ENCODE measurements at places on chromosomes 1 and 21. TPM values are rescaled to one million over a fixed set of nuclear protein-coding genes. Genes with fewer than 3 reads are reported as not detected.

- no peak overlapping the region for H3K4me3 ChIP-seq
- H3K36me3 ChIP-seq, result no peaks in the 10 kb centered on the region
- H3K4me1 ChIP-seq, result peaks cover 19% of the 10 kb centered on the region
- H3K27me3 ChIP-seq, result no peaks in the 10 kb centered on the region
- no peak for DNase-seq
- no peak overlapping the region for H3K27ac ChIP-seq
These were observed 40.0 kb upstream of the PRELP start for GRCh38 chr1:203435615-203436014.

DNA sequence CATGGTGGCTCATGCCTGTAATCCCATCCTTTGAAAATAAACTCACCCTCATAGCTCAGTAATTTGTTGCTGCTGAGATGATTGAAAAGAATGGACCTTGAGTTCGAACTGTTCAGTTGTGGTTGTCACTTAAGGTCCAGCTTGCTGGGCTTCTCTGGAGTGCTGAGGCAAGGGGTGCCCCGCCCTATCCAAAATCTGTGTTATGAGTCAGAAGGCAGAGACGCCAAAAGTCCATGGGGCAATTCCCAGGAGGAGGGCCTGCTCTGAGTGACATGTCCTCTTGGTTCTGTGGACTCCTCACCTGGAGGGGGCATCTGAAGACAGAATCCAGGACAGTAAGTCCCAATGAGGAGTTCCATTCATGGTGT is 64.8 kb downstream of the MYOM3 start:
- peaks cover 29% of the 10 kb centered on the region for H3K4me1 ChIP-seq
- no peak overlapping the region for H3K4me3 ChIP-seq
- DNase-seq, result no peak
- no peaks in the 10 kb centered on the region for H3K36me3 ChIP-seq
- H3K27ac ChIP-seq, result peak overlapping the region; percentile 68
- no peaks in the 10 kb centered on the region for H3K27me3 ChIP-seq

- no peak overlapping the region for H3K4me3 ChIP-seq
- no peaks in the 10 kb centered on the region for H3K27me3 ChIP-seq
- H3K27ac ChIP-seq, result peak overlapping the region; percentile 52
- no peaks in the 10 kb centered on the region for H3K36me3 ChIP-seq
- H3K4me1 ChIP-seq, result peaks cover 27% of the 10 kb centered on the region
- DNase-seq, result no peak
These were observed 22.2 kb downstream of the SLC2A1 start for GRCh38 chr1:42936309-42937078.

- H3K4me3 ChIP-seq, result no peak overlapping the region
- H3K27ac ChIP-seq, result no peak overlapping the region
- peaks cover 13% of the 10 kb centered on the region for H3K4me1 ChIP-seq
- H3K36me3 ChIP-seq, result no peaks in the 10 kb centered on the region
- no peaks in the 10 kb centered on the region for H3K27me3 ChIP-seq
These were observed 44.7 kb downstream of the CDC42BPA start for GRCh38 chr1:227273557-227273956.

DNA sequence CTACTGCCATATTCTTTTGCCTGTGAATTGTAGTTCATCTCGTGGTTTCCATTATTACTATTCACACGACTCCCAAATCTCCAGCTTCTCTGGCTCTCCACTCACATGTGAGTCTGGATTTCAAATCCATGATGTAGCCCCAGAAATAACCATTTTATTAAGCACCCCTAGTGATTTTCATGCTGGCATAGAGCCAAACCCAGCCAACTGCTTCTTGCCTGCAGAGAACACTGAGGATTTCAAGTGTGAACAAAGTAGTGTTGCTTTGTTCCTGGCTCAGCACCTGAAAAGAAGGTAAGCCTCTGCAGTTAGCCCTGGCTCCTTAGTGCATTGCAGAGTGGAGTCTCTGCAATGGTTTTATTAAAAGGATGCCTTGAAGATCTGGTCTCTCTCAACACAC is 25.9 kb downstream of the UTP25 start:
- no peaks in the 10 kb centered on the region for H3K4me1 ChIP-seq
- H3K27ac ChIP-seq, result no peak overlapping the region
- no peaks in the 10 kb centered on the region for H3K27me3 ChIP-seq
- H3K4me3 ChIP-seq, result no peak overlapping the region

GRCh38 chr1:233512538-233512937 is 101.4 kb upstream of the KCNK1 start:
- no peaks in the 10 kb centered on the region for H3K36me3 ChIP-seq
- peak; percentile 45 for DNase-seq
- H3K27ac ChIP-seq, result no peak overlapping the region

- H3K27me3 ChIP-seq, result no peaks in the 10 kb centered on the region
- H3K4me1 ChIP-seq, result peaks cover 5% of the 10 kb centered on the region
- no peaks in the 10 kb centered on the region for H3K36me3 ChIP-seq
- H3K4me3 ChIP-seq, result no peak overlapping the region
- DNase-seq, result no peak
These were observed 441.6 kb downstream of the PLPP3 start for GRCh38 chr1:56137521-56138505.

- H3K36me3 ChIP-seq, result no peaks in the 10 kb centered on the region
- DNase-seq, result no peak
- peaks cover 10% of the 10 kb centered on the region for H3K4me1 ChIP-seq
- no peaks in the 10 kb centered on the region for H3K27me3 ChIP-seq
- H3K4me3 ChIP-seq, result no peak overlapping the region
These were observed 517.2 kb upstream of the B3GALT2 start for GRCh38 chr1:193703655-193704054.

DNA sequence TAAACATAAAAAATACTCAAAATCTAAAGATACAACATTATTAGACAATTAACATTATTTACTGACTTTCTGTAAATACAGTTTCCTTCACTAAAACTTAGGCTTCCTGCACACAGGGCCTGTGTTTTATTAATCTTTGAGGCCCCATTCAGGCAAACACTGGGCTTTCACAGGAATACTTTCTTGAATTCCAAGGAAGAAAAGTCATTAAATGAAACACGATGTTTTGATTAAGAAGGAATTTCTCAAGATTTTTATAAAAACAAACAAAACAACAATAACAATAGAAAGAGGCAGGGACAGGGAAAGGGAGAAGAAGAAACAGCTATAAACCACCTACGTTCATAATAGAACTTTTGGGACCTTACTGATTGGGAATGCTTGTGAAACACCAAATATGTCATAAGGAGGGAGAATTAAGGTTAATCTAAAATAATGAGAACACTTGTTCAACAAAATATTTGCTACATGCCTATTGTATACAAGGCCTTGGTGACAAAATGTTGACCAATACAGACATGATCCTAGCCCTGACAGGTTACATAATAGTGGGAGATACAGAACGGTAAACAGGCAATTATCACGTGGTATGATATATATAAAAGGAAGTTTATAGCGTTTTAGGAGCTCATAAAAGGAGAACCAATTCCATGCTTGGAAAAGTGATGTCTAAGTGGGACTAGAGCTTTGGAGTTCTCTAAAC is 3.6 kb downstream of the DDAH1 start:
- peaks cover 23% of the 10 kb centered on the region for H3K4me1 ChIP-seq
- H3K36me3 ChIP-seq, result no peaks in the 10 kb centered on the region
- no peak overlapping the region for H3K4me3 ChIP-seq
- no peaks in the 10 kb centered on the region for H3K27me3 ChIP-seq
- H3K27ac ChIP-seq, result no peak overlapping the region
- no peak for DNase-seq

GRCh38 chr1:183702087-183702812 is 49.1 kb upstream of the APOBEC4 start:
- DNase-seq, result no peak
- H3K27me3 ChIP-seq, result no peaks in the 10 kb centered on the region
- H3K27ac ChIP-seq, result no peak overlapping the region
- no peaks in the 10 kb centered on the region for H3K36me3 ChIP-seq

DNA sequence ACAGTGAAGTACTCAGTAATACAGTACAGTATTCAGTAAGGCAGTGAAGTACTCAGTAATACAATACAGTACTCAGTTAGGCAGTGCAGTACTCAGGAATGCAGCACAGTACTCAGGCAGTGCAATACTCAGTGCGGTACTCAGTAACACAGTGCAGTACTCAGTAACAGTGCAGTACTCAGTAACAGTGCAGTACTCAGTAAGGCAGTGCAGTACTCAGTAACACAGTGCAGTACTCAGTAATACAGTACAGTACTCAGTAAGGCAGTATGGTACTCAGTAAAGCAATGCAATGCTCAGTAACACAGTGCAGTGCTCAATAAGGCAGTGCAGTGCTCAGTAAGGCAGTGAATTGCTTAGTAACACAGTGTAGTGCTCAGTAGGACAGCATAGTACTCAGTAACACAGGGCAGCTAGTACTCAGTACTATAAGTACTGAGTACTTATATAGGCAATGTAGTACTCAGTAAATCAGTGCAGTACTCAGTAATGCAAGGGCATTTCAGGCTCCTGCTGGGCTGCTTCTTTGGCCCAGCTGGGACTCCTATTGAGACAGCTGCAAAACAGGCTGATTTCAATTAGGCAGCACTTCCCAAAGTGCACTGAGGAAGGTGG is 411.3 kb downstream of the DISC1 start:
- H3K4me3 ChIP-seq, result no peak overlapping the region
- peak; percentile 72 for DNase-seq
- no peak overlapping the region for H3K27ac ChIP-seq
- no peaks in the 10 kb centered on the region for H3K27me3 ChIP-seq
- no peaks in the 10 kb centered on the region for H3K36me3 ChIP-seq

DNA sequence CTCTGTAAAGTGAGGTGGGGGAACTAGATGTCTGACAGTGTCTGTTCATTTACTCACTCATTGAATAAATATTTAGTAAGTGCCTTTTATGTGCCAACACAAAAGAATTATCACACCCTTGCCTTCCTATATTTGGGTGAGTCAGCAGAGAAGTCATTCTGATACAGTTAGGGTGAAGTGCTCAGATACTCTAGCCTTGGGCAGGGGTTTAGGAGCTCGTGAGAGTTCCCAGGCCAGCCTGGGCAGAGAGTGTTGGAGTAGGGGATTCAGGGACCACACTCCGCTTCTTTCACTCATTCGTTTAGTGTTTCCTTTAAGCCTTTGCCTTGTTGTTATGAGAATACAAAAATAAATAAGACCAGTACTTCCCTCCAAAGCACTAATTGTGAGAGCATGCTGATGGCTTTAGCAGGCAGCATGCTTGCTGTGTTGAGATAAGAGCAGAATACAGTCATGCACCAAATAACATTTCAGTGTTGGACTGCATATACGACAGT is 83.9 kb downstream of the DYRK1A start:
- H3K27ac ChIP-seq, result no peak overlapping the region
- no peak overlapping the region for H3K4me3 ChIP-seq
- no peak for DNase-seq
- H3K4me1 ChIP-seq, result peaks cover 85% of the 10 kb centered on the region

DNA sequence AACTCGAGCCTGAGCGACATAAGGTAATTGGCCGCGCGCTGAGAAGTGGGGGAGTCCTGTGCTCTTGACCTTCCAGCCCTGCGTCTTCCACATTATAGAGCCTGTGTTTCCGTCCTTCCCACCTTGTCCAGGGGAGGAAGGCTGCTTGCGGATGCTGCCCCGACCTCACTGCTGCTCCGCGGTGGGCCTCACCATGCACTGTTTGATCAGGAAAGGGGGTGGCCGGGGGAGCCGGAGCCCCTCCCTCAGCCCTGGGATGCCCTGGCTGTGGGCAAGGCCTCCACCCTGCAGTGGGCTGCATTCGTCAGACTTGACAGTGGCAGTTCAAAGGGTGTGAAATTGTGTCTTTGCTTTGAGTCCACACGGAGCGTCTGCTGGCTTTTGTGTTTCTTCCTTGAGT is 30.1 kb downstream of the PCNT start:
- no peaks in the 10 kb centered on the region for H3K4me1 ChIP-seq
- no peaks in the 10 kb centered on the region for H3K27me3 ChIP-seq
- no peak for DNase-seq
- no peak overlapping the region for H3K27ac ChIP-seq
- H3K36me3 ChIP-seq, result peaks cover 79% of the 10 kb centered on the region

Gene LDLRAD1
- total RNA-seq, result not detected

Gene PRPF38B
- 17.7 TPM for total RNA-seq

Data from esophagus muscularis mucosa (tissue), 4 donors.